ENCODE measurements at places on chromosomes 7 and 10.

DNA sequence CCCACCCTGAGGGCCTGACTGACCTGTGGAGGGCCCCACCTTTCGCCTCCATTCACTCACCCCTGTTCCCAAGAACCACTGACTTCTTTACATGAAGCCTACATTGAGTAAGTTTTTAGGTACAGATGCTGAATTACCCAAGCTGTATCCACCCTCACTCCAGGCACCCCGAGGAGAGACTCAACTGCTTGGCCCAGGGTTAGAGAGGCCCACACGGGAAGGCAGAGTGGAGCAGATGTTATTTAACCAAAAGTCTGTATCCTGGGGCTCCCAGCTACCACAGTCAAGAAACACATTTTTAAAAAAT, 213.1 kb upstream of the FRMD4A start:
- no peak for DNase-seq

DNA sequence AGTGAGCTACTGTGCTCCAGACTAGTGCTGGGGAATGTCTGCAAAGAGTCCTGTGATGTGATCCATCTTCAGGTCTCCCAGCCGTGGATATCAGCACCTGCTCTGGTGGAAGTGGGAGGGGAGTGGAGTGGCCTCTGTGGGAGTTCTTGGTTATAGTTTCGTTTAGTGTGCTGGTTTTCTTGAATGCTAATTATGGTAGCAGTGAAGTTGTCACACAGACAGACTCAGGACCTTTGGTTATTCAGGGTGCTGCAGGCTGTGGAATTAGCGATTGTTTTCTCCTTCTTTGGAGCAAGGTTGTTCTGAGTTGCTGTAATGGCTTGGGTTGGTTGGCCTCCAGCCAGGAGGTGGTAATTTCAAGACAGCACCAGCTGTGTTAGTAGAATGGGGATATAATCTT, 132.7 kb upstream of the HGF start:
- no peak for DNase-seq

- peak; percentile 7 for DNase-seq
Measured at GRCh38 chr7:121755286-121755685, 117.7 kb upstream of the PTPRZ1 start.

DNA sequence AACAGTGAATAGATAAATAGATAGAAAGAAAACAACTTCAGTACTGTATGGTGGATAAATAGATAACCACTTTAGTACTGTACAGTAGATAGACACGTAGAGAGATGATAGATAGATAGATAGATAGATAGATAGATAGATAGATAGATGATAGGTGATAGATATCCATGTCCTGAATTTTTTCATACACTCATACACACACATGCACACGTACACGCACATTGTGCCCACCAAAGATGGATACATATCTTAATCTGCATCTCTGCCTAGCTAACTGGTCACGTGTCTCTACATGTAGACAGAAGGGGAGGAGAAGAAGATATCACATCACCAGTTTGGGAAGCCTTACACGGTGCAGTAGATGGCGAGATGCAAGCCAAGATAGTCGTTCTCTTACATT, 99.2 kb downstream of the ARID5B start:
- no peak for DNase-seq

DNA sequence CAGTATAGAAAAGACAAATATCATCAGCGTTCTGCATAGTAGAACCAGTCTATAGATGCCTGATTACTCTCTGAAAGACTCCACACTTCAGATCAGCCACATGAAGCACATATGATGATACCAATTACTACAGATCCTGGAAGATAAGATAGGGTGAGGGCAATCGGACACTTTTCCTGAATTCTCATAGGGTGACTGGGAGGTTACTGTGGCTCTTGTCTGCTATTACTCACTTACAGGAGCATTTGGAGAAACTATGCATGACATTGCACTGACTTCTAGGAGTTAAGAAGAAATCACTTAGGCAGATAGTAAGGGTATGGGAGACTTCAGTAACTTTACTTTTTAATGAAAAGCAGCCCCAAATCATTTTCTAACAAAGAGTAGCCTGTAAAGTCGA, 1140.9 kb downstream of the XPNPEP1 start:
- no peak for DNase-seq

DNA sequence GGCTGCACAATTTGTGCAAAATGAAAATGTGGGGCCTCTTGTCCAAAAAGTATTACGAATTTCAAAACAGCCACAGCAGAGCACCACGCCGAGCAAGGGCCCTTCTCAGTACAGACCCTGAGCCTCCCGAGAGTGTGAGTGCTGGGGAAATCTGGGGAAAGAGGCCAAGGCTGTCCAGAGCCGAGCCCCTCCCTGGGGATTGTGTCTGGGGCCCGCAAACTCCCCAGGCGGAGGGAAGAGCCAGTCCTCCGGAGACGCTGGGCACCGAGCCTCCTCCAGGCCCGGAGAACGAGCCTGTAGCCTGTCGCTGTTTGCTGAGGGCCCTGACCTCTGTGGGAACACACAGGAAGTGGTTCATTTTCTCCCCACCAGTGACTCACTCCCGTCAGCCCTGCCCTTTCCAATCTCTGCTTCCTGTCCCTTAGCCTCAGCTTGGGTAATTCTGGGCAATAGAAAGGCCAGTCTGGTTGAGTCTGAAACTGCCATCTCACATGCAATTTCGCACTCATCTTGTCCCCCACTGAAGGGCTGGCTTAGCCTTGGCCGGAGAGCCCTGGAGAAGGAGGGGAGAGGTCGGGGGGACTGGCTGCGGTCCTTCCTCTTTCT, 19.5 kb upstream of the GNA12 start:
- peak; percentile 94 for DNase-seq

DNA sequence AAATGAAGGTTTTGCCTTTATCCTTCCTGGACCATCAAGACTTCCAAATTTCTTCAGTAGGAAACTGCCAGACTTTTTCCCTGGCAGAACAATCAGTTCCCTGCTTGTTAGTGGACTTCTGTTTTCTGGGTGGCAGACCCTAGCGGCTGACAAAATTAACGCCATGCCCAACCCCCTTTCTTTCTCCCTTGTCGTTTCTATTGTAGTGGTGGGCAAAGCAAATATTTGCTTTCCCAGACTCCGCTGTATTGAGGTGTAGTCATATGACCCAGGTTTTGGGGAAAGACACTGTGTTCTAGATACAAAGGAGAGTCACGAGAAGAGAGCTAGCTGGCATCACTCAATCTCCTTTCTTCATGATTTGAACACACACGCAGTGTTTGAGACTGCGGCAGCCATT, 7.7 kb downstream of the PON2 start:
- DNase-seq, result no peak
